Skeletal muscle cell (primary cell): ENCODE measurements at places on chromosomes 13 and 19.

GRCh38 chr19:39951686-39952085, 17.3 kb upstream of the FCGBP start:
- peak; percentile 57 for DNase-seq

DNA sequence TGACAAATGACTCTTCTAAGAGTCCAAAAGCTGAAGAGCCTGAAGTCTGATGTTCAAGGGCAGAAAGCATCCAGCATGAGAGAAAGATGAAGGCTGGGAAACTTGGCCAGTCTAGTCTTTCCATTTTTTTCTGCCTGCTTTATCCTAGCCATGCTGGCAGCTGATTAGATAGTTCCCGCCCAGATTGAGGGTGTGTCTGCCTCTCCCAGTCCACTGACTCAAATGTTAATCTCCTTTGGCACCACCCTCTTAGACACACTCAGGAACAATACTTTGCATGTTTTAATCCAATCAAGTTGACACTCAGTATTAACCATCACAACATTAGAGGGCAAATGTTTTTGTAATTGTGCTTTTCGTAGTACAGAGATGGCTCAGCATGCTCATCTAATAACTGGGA, 267.5 kb upstream of the KLHL1 start:
- DNase-seq, result no peak

GRCh38 chr13:75704927-75705288, 68.8 kb downstream of the LMO7 start:
- DNase-seq, result no peak

- DNase-seq, result no peak
These were observed 246.4 kb downstream of the GPC5 start for GRCh38 chr13:91644806-91645205.

DNA sequence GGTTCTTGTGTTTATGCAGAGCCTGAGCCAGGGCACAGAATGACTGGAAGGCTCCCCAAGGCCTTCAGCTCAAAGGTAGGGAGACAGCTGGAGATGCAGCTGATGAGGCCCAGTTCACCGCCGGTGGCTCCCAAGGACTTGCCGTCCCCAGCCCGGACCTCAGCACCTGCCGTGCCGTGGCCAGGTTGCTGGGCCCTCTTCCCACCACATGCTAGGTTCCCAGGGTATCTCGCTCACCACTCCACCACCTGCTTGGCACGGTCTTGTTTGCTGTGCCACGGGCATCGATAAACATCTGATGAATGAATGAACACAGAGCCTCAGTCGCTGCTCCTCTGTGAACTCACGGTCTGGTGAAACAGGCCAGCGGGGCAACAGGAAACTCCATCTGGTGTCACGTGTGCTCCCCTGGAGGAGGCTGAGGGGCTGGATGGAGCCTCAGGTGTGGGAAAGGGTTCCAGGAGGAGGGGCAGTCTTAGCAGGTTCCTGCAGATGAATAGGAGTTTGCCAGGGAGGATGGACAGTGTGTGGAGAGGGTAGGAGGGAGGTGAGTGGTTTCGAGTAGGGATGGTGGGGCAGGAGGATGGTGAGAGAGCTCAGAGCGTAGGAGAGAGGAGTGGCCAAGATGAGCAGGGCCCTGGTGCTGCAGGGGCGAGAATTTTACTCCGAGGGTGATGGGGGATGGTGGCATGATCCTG, 3.6 kb upstream of the KLK14 start:
- no peak for DNase-seq

- no peak for DNase-seq
These were observed 66.4 kb downstream of the SPACA7 start for GRCh38 chr13:112442483-112443090.

GRCh38 chr13:106596275-106596937, 28.5 kb upstream of the ARGLU1 start:
- DNase-seq, result no peak

DNA sequence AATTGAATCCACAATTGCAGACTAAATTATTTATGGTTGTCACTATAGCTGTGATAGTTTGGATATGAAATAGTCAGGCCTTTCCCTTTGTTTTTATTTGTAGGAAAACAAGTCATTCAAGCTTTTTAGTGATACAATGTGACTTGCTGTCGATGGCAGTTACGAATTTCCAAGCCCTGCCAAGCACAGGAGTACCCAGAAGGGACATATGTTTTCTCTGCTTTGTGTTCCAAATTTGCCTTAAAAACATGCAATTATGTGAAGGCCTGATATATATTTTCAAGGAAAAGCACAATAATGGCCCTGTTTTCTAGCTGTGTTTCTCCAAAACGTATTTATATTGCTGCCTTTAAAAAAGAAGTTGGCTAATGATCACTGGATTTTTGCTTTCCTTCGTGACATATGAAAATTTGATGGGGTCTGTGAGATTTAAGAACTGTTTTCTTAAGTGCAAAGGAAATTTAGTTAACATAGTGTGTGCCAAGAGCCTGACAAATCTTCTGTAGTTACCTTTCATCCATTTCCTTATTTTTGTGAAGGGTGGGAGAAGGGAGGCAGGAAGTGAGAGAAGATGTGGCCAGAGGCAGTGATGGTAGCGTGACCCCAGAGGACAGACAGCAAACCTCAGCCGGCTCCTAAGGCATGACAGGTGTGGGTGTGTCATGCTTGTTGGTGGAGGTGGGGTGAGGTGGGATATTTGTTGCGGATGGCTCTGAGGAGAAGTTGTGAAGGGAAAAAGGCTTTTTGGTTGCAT, 79.6 kb downstream of the TEX26 start:
- DNase-seq, result no peak

DNA sequence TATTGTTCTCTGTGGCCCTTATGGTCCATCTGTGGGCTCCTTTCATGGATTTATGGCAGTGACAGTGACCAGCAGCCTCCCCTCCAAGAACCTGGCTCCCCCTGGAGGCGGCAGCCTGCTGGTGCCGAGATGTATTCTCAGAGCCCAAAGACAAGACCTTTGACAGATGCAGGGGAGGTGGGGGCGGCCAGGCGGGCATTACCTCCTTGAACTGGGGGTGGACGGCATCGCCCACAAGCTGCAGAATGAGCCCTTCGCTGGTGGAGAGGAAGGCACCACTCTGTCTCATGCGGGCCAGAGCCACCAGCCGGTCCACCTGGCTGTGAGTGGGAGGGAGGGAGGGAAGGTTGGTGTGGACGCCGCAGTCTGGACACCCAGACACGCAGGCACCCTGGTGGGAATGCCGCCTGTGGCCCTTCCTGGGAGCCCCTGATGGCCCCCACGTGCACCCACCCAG, 6.6 kb downstream of the ISOC2 start:
- DNase-seq, result no peak

GRCh38 chr19:19482809-19483596, 32.3 kb downstream of the TSSK6 start:
- peak; percentile 29 for DNase-seq

GRCh38 chr19:45472563-45473366, 5.0 kb downstream of the FOSB start:
- no peak for DNase-seq

- DNase-seq, result no peak
These were observed 14.5 kb downstream of the STARD13 start for GRCh38 chr13:33270895-33271538.

- DNase-seq, result no peak
These were observed 278.9 kb downstream of the ZNF536 start for GRCh38 chr19:30651066-30651465.

GRCh38 chr19:47507924-47508553, 6.8 kb downstream of the NAPA start:
- no peak for DNase-seq

DNA sequence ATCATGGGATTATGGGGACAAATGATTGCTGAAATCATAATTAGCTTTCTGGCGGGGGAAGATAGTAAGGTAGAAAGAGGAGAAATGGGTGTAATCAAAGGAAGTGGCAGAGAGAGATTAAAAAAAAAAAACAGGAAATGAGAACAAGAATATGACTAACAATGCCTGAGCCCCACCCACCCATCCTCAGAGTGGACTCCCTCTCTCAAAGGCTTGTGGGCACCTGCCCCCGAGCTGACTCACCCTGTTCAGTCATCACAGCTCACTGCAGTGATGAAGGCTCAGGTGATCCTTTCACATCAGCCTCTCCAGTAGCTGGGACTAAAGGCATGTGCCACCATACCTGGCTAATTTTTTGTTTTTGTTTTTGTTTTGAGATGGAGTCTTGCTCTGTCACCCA, 26.4 kb upstream of the TPT1 start:
- DNase-seq, result peak; percentile 62

- no peak for DNase-seq
These were observed 199.3 kb downstream of the KCNRG start for GRCh38 chr13:50214514-50214913.

DNA sequence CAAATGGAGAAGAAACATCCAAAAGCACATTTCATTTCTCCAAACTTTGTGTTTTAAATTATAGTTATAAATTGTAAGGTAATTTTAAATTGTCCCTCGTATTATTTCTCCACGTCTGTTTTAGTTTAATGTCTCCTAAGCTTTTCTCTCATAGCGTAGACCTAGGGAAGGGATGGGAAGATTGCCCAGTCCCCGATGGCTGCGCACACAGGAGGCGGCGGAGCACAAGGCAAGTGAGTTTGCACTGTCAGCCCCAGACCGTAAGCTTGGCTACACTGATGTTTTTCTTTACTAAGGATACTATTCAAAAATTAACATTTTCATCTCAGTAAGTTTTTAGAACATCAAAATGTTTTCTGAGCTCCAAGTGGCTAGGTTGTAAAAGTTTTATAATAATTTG, 72.3 kb downstream of the GPR12 start:
- DNase-seq, result no peak

- DNase-seq, result no peak
These were observed 33.7 kb upstream of the ZNF724 start for GRCh38 chr19:23283925-23284324.

DNA sequence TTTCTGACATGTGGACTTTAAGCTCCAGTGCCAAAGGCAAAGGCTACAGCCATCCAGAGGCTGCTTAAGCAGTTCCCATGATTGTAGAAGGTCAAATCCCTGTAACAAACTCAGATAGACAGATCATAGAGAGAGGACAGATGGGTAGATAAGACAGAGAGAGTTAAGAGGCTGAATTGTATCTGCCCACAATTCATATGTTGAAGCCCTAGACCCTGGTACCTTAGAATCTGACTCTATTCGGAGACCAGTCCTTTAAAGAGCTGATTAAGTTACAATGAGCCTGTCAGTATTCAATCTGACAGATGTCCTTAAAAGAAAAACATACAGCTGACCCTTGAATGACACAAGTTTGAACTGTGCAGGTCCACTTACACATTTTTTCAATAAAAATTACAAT, 115.2 kb downstream of the RAP2A start:
- DNase-seq, result no peak

DNA sequence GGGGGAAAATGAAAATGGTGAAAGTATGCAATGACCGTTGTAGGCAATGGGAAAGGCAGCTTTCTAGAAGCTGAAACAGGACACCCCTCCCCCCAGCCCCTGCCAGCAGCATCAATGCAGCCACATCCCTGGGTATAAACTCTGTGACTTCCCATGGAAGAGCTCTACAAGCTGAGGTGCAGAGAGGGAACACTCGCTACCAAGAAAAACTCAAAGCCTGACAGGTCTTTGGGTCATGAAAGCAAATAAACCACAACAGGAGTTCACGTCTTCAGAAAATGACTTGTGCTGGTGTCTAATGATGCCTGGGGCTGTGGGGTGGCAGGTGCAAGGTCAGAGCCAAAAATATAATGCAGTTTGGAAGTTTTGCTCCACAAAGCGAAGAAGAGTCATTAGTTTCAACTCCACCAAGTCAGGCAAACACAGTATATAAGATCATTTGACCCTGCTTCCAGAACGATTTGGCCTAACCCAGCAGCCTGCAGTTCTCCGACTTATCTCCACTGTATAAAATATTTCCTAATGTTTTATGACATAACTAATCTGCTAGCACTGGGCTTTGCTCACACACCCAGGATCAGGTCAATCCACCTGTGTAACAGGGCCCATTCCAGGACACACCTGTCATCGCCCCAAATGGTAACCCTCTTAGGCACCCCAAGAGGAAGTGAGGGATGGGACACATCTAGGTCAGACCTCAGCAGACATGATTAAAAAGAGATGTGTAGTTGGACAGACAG, 102.1 kb downstream of the IRS2 start:
- DNase-seq, result no peak

GRCh38 chr13:94414141-94414540, 65.3 kb downstream of the DCT start:
- DNase-seq, result no peak

DNA sequence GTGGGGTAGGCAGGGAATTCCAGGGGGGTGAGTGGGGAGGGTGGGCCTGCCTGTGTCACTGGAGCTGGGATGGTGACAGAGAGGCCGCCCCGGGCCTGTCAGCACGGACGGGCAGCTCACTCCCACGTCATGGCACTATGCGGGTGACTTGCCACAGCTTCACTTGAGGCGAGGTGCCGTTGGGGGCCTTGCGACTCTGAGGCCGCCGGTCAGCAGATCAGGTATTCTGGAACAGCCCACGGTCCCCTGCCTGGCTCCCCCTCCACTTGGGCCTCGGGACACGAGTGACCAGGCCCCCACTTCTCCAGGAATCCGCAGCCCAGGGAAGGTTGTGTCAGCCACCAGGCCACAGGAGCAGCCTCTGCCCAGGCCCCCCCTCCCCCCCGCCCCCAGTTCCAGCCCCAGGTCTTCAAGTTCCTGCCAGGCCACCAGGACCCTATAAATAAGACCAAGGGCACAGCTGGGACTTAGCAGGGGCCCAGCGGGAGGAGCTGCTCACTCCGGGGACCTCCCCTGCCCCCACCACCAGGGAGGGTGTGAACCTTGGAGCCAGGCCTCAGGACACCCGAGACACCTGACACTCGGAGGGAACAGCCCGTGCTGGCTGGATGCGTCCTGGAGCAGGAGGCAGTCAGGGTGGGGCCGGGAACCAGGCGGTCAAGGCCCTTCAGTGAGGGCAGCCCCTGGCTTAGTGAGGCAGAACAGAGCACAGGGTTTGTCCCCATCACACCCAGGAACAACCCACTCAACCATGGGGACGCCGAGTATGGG, 2.7 kb upstream of the MIDN start:
- DNase-seq, result no peak

DNA sequence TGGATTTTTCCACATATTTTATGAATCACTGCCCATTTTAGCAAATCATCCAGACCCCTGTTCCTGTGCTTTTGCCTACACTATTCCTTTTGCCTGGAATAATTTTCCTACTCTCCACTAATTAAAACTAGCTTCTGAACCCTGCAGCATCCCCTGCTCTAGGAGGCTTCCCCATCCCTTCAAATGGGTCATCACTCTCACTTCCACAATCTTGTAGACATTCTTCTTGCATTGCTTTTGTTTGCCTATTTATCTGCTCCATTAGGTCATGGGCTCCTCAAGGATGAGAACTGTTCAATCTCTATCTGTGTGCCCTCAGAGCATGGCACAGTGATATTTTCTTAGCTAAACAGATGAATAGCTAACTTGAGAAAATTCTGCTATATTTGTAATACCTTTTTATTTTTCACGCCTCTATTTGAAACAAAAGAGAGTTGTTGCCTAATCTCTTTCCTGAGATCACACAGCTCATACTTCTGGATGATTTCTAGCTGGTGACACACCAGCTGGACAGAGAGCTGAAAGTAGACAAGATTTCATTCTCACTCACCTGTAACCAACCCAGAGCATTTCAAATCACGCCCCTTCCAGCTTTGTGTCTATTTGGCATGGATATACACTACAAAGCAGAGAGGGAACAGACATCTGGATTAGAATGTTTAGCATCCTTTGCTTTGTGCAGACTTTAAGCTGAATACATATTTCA, 466.0 kb downstream of the FOXO1 start:
- no peak for DNase-seq

GRCh38 chr19:12052497-12053169, at the start of gene ZNF878:
Gene ZNF878 (minus strand): TSS chr19:12052961. CDS start chr19:12052801, 160 bp downstream.
- peak; percentile 25 for DNase-seq

GRCh38 chr19:18906605-18907519, 10.9 kb upstream of the CERS1 start:
- no peak for DNase-seq
